ENCODE measurements at places on chromosomes 5 and 9.

DNA sequence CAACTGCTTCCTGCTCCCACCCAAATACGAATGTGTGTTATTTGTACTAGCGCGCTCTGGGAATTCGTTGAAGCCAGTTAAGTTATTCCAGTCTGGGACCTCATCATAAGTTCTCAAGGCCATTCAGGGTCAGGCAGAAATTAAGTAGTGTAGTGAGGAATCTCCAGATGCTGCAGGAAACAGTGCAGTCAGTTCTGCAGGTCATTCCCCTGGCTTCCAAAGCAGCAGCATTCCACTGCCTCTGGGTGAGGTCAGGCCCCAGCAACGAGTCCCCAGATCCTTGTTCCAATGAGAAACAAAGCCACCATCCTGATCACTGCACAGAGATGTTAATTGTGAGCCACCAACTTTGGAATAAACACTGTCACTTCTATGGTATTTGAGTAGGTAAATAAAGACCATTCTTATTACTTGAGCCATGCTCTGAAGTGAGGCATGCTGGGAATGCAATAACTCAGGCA lies 33.1 kb downstream of the SVEP1 start:
- DNase-seq: no peak

GRCh38 chr9:109496218-109496617 lies 1.9 kb downstream of the PTPN3 start:
- no peak for DNase-seq

DNA sequence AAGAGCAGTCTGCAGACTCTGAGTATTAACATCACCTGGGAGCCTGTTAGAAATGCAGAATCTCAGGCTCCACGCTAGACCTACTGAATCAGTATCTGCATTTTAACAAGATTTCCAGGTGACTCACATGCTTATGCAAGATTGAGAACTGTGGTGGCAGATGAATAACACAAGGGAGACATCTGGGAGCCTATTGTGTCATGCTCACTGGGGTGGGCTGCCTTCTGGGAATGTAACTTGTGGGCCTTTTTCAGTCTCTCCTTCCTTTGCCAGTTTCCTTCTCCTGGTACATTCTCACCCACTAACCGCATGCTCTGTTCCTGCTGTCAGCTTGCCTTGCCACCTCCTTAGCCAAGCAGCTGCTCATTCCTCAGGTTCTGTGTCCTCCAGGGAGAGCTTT lies 176.6 kb upstream of the C9orf72 start:
- DNase-seq: no peak

DNA sequence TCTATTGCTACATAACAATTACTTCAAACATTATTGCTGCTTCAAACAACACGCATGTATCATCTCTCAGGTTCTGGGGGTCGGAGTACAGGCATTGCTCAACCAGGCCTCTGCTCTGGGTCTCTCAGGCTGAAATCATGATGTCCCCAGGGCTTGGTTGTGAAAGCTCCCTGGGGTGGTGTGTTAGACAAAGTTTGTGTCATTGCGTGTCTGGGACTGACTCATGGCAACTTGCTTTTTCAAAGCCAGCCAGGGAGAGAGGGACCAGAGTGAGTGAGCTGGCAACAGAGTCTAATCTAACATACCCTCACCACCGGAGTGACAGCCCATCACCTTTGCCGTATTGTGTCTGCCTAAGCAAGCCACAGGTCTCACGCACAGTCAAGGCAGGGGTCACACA lies 259.2 kb upstream of the NFIL3 start:
- DNase-seq: no peak

- DNase-seq: no peak
These were observed 39.2 kb downstream of the PRUNE2 start for GRCh38 chr9:76866689-76867088.

- DNase-seq: no peak
These were observed 30.9 kb downstream of the SARDH start for GRCh38 chr9:133707065-133707762.

DNA sequence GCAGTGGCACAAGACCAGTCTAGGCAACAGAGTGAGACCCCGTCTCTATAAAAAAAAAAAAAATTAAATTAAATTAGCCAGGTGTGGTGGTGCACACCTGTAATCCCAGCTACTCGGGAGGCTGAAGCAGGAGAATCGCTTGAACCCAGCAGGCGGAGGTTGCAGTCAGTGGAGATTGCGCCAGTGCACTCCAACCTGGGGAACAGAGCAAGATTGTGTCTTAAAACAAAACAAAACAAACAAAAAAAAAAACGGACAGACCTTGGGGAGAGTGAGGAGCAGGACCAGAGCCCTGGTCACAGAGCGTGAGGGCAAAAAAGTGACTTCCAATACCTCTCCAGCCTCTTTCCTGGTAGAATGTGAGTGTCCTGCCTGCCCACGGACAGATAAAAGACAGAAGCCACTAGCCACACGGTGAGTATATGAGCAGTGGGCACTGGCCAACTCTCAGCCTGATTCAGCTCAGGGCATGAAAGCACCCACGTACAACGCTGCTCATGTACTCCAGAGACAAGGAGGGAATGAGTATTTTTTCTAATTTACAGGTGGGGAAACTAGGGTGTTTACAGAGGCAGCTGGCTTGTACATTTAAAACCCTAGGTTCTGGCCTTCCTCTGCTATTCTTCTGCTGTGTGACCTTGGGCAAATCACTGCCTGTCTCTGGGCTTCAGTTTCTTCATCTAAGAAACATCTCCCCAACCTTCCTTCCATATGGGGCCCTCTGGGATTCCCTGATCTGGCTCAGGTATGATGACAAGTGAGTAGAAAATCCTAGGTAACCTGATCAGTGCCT lies 1.8 kb downstream of the OLFML2A start:
- DNase-seq: no peak

DNA sequence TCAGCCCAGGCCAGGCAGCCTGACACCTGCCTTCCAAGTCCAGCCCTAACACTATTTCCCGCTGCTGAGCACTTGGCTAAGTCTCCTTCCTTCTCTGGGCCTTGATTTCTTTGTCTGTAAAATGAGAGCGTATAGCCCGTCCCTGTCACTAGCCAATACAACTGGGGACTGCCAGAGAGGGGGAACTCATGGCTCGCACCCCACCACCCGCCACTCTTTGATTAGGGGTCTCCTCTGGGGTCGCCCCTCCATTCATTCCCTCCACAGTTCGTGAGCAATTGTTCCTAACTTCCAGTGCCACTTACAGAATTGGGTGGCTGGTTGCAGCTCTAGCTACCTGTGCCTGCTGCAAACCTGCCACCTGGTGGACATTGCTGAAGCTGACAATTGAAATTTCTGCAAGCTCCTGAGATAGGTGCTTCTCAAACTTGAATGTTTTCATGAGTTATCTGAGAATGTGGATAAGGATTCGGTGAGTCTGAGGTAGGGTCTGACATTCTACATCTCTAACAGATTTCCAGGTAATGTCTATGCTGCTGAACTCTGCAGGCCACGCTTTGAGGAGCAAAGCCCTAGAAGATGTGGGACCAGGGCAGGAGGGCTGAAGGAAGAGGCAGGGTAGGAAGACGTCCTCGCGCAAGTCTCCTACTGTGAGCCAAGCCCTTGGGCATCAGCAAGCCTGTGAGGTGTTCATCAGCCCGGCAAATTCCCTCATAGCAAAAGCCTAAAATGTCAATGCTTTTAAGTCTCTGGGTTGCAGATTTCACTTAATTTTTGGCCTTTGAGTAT lies 13.3 kb upstream of the RECK start:
- peak; percentile 18 for DNase-seq

GRCh38 chr5:171770153-171770552 lies 15.5 kb upstream of the SMIM23 start:
- no peak for DNase-seq

GRCh38 chr9:700365-701282 lies 140.9 kb upstream of the DMRT1 start:
- no peak for DNase-seq

DNA sequence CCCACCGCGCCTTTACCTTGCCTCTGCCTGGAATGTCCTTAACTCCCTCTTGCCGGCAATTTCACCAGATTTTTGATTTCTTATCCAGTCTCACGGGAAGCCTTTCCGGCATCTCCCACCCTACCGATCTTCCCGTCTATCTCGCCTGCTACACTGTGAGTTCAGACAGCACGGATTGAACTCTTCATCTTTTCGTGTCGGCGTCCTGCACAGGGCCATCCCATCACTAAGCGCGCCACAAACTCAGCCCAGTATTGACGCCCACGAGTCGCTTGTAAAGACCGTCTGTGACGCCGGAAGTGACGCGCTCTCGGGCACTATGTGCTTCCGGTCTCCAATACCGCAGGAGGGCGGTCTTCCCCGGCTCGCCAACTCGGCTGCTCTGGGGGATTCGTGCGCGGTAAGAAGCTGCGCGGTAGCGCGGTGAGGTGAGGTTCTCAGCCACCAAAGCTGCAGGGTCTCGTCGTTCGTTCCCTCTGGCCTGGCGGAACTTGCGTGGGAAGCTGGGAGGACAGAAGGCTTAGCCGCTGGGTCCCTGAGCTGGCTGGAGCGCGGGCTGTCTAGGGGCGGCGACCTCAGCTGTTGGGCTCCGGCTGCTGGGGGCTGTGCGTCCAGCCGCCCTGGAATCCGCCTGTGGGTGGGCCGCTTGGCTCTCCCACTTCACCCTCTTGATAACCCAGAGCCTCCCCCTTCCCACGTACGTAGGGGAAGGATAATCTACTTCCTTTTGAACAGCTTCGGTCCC lies at the start of gene ZCCHC9:
ZCCHC9 (plus strand) TSS at position 317 of the 745 bp plus-strand sequence. CDS start 3,171 bp downstream, outside the sequence.
- DNase-seq: peak; percentile 56

DNA sequence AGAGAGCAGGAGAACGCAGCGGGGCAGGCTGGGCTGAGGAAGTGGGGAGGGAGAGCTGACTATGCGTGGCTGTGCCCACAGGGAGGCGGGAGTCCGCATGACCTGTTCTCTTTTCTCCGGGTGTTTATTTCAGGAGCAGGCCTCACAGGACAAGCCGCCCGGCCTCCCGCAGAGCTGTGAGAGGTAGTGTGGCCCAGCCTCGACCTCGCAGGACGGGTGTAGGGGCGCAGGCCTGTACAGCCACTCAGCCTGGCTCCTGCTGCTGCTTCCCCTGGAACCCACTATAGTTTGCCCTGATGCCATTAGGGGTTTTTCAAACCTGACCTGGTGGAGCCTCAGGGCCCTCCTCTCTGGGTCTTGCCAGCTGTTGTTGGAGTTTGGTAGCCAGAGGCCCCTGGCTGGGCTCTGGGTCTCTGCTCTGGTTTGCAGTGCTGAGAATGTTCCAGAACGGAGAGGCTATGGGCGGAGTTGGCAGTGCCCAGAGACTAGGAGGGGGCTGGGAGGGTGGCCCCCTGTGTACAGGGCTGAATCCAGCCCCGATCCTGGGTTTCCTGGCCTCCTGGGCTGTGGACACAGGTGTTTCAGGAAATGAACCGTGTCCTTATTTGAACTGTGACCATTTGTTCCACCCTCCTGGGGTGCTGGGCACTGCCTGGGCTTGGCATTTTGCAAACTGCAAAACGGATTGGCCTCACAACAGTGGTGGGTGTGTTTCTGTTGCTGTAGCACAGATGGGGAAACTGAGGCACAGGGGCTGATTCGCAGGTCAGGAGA lies 78.8 kb downstream of the WNK2 start:
- peak; percentile 47 for DNase-seq

DNA sequence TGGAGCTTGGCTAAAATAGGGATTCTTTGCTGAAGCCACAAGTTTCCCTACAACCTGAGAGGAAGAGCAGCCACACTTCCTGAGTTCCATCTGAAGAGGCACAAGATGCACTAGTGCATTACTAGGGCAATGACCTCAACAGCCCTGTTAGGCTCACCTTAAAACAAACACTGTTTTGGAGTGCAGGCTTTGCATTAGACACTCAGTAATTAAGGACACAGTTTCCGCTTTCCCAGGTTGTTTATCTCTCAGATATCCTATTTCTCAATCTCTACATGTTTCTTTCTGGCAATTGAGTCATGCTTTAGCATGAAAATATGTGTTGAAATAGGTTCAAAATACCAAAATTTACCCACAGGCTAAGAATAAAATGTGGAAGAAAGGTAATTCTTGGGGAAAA lies 34.2 kb downstream of the EMB start:
- DNase-seq: peak; percentile 13

DNA sequence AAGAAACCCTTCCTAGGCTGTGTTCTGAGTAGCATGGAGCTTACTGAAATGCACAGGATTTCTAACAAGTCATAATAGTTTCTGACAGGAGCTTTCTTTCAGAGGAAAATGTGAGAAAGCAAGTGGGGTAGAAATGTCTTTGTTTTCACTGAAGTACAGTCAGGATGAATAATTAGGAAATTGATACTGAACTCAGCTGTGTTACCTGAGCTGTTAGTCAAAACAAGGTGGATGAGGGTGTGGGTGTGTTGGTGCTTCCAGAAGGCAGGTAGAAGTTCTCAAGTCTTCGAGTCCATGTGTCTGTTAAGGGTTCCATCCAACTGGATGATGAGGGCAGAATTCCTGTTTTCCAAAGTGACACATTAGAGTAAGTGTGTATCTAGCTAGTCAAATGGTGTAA lies 122.4 kb downstream of the BASP1 start:
- no peak for DNase-seq

DNA sequence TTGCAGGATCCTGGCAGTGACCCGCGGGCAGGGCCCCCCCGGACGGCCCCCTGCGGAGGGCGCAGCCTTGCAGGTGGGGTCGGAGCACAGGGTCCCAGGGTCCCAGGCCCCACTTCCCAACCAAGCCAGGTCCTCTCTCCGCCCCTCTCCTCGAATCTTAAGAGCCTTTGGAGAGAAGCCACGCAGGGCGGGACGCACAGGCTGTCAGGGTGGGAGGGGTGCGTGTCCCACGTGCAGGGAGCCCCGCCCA lies 18.4 kb upstream of the EGFL7 start:
- peak; percentile 29 for DNase-seq

DNA sequence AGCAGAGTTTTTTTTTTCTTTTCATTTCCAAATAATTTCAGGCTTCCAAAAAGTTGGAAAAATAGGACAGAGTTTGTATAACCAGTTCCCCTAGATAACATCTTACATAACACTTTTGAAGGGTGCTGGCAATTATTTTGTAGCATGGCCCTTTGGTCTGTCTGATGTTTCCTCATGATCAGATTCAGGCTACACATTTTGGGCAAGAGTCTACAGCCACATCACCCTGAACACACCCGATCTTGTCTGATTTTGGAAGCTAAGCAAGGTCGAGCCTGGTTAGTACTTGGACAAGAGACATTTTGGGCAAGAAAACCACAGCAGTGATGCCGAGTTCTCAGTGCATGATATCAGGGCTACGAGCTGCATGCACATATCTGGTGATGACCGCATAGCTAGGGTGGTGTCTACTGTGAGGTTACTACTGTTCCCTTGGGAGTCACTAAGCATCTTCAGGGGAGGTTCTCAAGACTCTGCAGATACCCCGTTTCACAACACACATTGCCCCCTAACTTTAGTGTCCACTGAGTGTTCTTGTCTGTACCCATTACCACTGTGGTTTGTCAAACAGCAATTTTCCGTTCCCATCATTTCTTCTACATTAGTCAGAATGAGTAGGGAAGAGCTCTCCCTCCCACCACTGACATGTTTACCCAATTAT lies 86.2 kb downstream of the TTC39B start:
- DNase-seq: no peak

GRCh38 chr5:5588386-5588785 lies 165.9 kb downstream of the ICE1 start:
- peak; percentile 34 for DNase-seq

GRCh38 chr9:69984831-69985230 lies 58.8 kb upstream of the MAMDC2 start:
- DNase-seq: no peak

GRCh38 chr5:65383859-65384258 lies 97.9 kb downstream of the ADAMTS6 start:
- DNase-seq: no peak

- no peak for DNase-seq
These were observed 208.7 kb downstream of the FANCC start for GRCh38 chr9:95108777-95109176.

- DNase-seq: no peak
These were observed 1925.3 kb upstream of the ACO1 start for GRCh38 chr9:30459156-30459555.

GRCh38 chr9:121992571-121993212 lies 100.4 kb downstream of the TTLL11 start:
- DNase-seq: peak; percentile 56
